ENCODE measurements at places on chromosomes 16 and 17. TPM values are rescaled to one million over a fixed set of nuclear protein-coding genes. Genes with fewer than 3 reads are reported as not detected.

TAT gene
- total RNA-seq, result not detected

HID1 gene
- 0.28 TPM for total RNA-seq

OVCA2 gene
- total RNA-seq, result 35.9 TPM

CHST6 gene
- 1.7 TPM for total RNA-seq

CPHXL2 gene
- not detected for total RNA-seq

METTL2A gene
- 19.7 TPM for total RNA-seq

SSTR5 gene
- not detected for total RNA-seq

All from smooth muscle cell of bladder (primary cell).